ENCODE measurements at places on chromosomes 6 and 20. TPM values are rescaled to one million over a fixed set of nuclear protein-coding genes. Genes with fewer than 3 reads are reported as not detected.

Gene L3MBTL3
- total RNA-seq = 11.9 TPM

Gene PLAGL1
- 48.2 TPM for total RNA-seq

Gene NKAIN4
- total RNA-seq = not detected

Gene GRM4
- total RNA-seq = 0.13 TPM

Gene ZBTB12
- total RNA-seq = 7.6 TPM

Gene LTA
- total RNA-seq = not detected

Gene ZC3H12D
- total RNA-seq = 0.33 TPM

Gene TPD52L1
- total RNA-seq = 32.4 TPM

Gene HEY2
- total RNA-seq = 0.63 TPM

Gene BTBD3
- total RNA-seq = 15.2 TPM

Gene SNX21
- total RNA-seq = 64.4 TPM

Gene PHACTR3
- not detected for total RNA-seq

Gene ARFGEF3
- 1.0 TPM for total RNA-seq

Gene PTCHD4
- 4.4 TPM for total RNA-seq

Gene TMEM74B
- 0.13 TPM for total RNA-seq

Gene GNAS-AS1
- total RNA-seq = 0.72 TPM

Gene MUCL3
- total RNA-seq = not detected

Gene CLPSL2
- total RNA-seq = not detected

Gene VSX1
- total RNA-seq = not detected

Gene ID4
- total RNA-seq = 19.0 TPM

Gene FAM83C
- total RNA-seq = not detected
